ENCODE measurements at places on chromosomes 5 and 9.
A peak's percentile ranks its signal among the peaks of the same experiment; 100 is the strongest.

DNA sequence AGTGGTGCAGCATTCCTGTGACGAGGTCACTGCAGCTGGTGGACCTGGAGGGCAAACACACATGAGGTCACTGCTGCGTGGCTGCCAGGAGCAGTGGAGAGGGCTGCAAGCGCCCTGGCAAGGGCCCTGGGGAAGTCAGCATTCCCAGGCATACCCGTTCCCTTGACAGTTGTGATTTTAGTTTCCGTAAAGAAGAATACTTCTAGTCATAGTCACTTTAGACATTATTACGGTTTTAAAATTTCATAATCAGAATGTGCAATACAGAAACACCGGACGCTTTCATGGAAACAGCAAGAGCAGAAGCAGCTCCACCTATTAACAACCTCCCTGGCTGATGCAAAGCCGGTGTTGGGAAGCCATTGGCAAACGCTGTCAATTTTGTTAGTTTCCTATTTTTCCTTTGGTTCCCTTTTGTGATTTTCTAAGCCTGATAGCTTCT lies 129.8 kb downstream of the GADD45G start:
- no peak for DNase-seq

GRCh38 chr5:51392689-51393199 lies 9.5 kb downstream of the ISL1 start:
- DNase-seq, result no peak

GRCh38 chr9:110029429-110029955 lies 178.5 kb downstream of the C9orf152 start:
- DNase-seq, result peak; percentile 59

GRCh38 chr9:5429873-5430564 lies 7.7 kb downstream of the PLGRKT start:
- DNase-seq, result no peak
